ENCODE measurements at places on chromosomes 7 and 10. TPM values are rescaled to one million over a fixed set of nuclear protein-coding genes. Genes with fewer than 3 reads are reported as not detected.

The ATG9B gene
- total RNA-seq, result 1.9 TPM

The ZNF736 gene
- 63.8 TPM for total RNA-seq

The KMT2E gene
- total RNA-seq, result 261 TPM

The HTR5A gene
- total RNA-seq, result 0.62 TPM

The POLR1F gene
- 17.8 TPM for total RNA-seq

The FOXI2 gene
- not detected for total RNA-seq

The GPR26 gene
- 3.1 TPM for total RNA-seq
